ENCODE measurements at places on chromosomes 12 and 14.

GRCh38 chr14:67579040-67579439 lies 21.0 kb downstream of the PIGH start:
- no peak for DNase-seq

- no peak for DNase-seq
Observed at GRCh38 chr12:38159591-38160317, 156.8 kb upstream of the ALG10B start.

GRCh38 chr12:9372202-9372601 lies 164.0 kb upstream of the PZP start:
- DNase-seq, result no peak

DNA sequence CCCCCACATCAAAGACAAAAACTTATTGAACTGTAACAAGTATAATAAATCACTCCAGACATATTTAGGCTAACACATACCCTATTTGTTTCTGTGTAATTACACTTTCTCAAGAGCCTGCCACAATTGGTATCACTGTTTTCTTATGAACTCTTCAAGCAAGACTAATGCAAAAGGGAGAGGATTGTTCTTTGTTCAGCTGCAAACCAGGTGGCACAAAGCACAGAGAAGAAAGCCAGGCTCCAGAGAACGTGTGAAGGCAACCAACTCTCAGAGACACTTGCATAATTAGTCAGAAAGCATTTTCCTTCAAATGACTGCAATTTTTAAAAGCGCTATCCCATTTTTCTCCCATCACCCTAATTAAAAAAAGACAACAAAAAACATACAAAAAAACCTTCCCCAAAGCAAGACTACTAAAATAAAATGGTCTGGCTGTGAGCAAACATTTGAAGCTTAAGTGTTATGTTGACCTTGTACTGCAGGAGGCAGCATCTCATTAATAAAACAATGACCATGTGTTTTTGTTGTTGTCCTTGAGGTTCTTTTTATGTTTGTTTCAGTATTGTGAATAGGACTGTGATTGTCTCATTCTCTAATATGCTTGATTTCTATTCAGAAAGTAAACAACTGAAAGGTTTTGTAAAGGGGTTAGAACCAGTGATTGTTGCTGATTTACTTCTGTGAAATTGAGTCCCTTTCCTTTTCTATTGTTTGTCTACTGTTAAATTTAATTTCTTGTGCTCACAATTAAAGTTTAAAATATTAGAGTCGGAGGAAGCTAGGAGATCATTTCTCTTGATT lies 452.7 kb upstream of the PDE3A start:
- DNase-seq, result no peak

- DNase-seq, result no peak
Observed at GRCh38 chr12:80655751-80656150, 51.7 kb upstream of the MYF6 start.

GRCh38 chr12:32201976-32202375 lies 95.3 kb downstream of the BICD1 start:
- no peak for DNase-seq

- DNase-seq, result no peak
Observed at GRCh38 chr14:68981539-68981976, 2.5 kb upstream of the ACTN1 start.

GRCh38 chr14:94904636-94905035 lies 134.7 kb upstream of the GSC start:
- no peak for DNase-seq

GRCh38 chr12:105020241-105020962 lies 34.3 kb downstream of the NOPCHAP1 start:
- no peak for DNase-seq

- DNase-seq, result no peak
Observed at GRCh38 chr14:101973356-101973755, 9.0 kb downstream of the DYNC1H1 start.

- DNase-seq, result no peak
Observed at GRCh38 chr14:55458800-55459515, 18.5 kb upstream of the TBPL2 start.

- DNase-seq, result no peak
Observed at GRCh38 chr12:108106599-108106998, 22.5 kb upstream of the WSCD2 start.

- no peak for DNase-seq
Observed at GRCh38 chr14:75141967-75142366, 15.1 kb upstream of the NEK9 start.

GRCh38 chr12:90801776-90802175 lies 153.2 kb downstream of the CCER1 start:
- no peak for DNase-seq

DNA sequence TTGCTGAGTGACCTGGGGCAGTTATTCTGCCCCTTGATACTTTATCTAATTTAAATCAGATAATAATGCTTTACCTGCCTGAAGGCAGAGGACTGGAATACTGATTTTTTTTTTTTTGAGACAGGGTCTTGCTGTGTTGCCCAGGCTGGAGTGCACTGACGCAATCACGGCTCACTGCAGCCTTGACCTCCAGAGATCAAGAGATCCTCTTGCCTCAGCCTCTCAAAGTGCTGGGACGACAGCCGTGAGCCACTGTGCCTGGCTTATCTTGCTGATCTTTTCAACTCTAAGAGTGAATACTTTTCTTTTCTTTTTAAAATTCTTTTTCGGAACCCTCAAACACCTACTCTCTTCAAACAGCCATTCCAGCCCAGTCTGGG lies 699 bp upstream of the B4GALNT3 start:
- DNase-seq, result no peak

DNA sequence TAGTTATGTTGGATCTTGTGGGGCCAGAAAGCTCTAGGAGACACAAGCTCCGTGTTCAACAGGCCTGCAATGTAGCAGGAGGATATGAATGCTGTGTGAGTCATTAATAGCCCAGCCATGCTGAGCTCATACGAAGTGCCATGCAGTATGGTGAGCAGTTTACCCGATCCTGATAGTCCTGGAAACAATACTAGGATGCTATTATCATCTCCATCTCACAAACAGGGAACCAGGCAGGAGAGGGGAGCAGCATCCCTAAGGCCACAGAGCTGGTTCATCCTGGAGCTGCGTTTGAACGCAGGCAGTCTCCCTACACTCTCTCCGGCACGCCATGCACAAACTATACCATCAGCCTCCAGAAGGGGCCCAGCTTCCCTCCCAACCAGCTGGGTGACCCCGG lies 20.5 kb downstream of the TTC7B start:
- DNase-seq, result no peak

DNA sequence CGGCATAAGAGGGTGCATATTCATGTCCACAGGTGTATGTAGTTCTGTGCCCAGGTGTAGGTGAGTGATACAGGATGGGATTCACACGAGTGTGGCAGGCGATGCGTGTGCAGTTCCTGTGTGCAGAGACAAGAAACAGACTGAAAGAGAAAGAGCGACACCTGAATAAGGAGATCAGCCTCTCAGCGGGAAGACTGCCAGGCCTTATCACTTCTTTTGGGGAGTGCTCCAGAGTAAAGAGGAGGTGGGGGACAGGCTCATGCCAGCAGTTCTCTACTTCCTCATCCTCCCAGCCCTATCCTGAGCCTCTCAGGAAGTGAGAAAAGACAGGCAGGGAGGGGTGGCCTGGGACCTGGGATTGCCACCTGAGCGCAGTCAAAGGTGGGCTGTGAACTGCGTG lies 2.8 kb downstream of the PSMB11 start:
- no peak for DNase-seq

- no peak for DNase-seq
Observed at GRCh38 chr12:20411345-20411744, 43.0 kb downstream of the PDE3A start.

- DNase-seq, result no peak
Observed at GRCh38 chr14:61332658-61333029, 11.3 kb downstream of the PRKCH start.

DNA sequence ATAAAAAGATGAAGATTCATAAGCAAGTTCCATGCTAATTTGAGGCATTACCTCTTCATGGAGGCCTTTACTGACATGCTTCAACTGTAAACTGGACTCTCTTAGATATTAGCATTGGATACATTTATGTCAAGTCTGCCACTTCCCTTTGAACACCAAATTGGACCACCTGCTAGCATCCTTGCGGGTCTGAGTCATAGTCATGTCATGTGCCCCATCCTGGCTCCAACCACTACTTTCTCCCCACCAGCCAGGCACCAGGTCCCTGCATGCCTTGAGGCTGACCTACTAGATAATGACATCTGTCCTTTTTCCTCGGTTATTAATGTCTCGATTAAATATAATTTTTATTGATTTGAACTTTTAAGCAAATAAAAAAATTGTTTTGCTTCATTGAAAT lies 32.9 kb upstream of the EEA1 start:
- no peak for DNase-seq

- no peak for DNase-seq
Observed at GRCh38 chr12:112018571-112019237, 5.5 kb downstream of the ERP29 start.

- DNase-seq, result no peak
Observed at GRCh38 chr12:124380796-124381455, 86.0 kb downstream of the RFLNA start.

DNA sequence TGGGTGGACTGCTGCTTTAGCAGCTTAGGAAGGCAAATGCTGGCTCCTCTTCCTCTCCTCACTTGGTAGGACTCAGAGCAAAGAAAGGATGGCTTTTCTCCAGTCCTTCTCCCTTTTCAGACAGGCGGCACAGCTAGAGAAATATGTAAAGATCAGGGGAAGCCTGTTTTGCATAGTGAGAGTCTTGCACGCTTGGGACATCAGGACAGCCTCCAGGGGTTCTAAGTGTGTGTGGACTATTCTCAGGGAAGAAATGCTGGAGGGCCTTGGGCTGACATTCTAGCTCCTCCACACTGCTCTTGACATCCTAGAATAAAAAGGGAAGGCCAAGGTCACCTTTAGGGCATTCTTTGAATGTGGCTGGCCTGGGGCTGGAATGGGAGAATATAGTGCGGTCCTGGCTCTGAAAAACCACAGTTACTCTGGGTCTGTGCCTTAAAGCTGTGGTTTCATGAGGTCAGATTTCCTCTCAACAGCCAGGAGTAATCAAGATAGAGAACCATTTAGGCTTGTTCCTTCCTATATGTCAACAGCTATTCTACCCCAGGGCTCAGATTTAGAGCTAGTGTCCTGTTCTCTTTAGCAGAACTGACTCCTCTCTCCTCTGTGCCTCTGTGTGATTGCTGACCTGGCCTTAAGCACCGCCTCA lies 24.3 kb downstream of the CMA1 start:
- DNase-seq, result no peak

DNA sequence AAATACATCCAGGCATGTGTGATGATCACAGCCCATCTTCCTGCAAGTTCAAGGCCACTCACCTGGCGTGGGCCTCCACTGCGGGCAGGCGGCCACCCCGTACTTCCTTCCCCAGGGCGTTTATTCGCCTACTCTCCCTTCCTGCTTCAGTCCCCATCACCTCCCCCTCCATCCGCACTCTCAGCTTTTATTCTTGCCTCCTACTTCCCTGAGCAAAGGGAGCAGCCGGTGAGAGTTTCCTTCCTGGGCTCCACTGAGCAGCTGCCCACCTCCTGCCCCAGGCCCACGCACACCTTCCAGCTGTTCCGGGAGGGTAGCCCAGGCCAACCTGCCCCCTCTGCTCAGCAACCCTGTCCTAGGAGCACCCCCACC lies 4.1 kb downstream of the CYP46A1 start:
- no peak for DNase-seq

- DNase-seq, result no peak
Observed at GRCh38 chr12:510071-510825, 50.5 kb downstream of the B4GALNT3 start.

GRCh38 chr12:53836119-53836655 lies 84.4 kb upstream of the CISTR start:
- no peak for DNase-seq

- no peak for DNase-seq
Observed at GRCh38 chr14:28966416-28967233, 200.0 kb downstream of the FOXG1 start.

- DNase-seq, result no peak
Observed at GRCh38 chr12:124024263-124024678, 51.3 kb downstream of the ZNF664 start.

- DNase-seq, result no peak
Observed at GRCh38 chr12:123743002-123743401, 19.1 kb upstream of the DNAH10 start.

DNA sequence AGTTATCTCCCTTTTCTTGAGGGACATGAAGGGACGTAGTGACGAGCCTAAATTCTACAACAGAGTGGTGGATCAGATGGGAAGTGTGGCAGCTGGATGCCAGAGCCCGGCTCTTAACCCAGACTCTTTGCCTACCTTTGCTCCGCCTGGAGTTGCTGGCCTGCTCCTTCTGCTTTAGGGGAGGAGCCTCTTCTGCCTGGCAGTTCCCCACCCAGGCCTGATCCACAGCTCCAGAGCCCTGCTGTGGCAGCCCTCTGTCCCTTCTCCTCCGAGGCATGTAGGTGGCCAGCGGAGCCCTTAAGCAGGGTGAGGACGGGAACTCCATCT lies 2.3 kb upstream of the PRPH start:
- no peak for DNase-seq

DNA sequence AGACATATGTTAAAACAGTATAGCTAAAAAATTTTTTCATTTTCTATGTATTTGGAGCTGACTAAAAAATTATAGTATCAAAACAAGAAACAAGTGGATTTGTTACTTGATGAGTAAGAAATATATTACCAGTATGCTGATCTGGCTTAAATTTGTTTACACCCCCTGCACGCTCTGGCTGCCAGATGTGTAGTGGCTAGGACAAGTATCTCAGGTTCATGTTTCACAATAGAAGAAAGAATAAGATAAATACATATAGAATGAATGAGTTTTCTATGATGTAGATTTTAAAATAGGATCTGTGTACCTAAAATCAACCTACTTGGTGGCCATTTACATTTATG lies 13.1 kb downstream of the NAA30 start:
- no peak for DNase-seq

DNA sequence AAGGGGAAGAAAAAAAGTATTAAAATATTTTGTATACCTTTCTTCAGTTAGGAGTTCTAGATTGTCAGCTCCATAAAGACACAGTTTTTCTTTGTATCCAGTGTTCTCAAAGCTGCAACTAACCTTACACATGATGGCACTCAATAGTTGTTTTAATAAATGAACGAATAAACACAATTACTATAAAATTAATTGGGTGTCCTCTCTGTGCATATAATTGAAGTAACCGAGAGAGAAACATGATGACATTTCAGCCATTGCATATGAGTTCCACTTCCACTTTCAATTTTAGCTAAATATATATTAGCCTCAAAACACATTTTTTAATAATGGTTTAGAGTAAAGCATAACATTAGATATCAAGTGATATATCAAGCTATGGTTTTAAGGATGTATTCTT lies 671.2 kb downstream of the LRFN5 start:
- DNase-seq, result no peak

- no peak for DNase-seq
Observed at GRCh38 chr12:42871816-42872215, 282.3 kb upstream of the PRICKLE1 start.

DNA sequence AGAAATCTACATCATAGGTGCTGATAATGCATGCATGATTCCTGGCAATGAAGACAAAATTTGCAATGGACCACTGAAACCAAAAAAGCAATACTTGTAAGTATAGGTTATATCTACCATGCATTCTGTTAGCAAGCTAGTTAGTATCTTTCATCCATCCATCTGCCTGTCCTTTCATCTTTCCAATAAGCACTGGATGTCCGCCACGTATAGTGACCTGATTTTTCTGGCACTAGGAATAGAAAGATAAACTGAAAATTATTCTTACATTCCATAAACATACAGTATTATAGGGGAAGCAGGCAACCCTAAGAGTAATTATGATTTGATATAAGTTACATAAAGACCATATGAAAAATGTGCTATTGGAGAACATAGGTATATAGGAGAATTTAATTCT lies 87.2 kb upstream of the MYF6 start:
- DNase-seq, result no peak

All from activated CD4-positive, alpha-beta T cell treated with anti-CD3 and anti-CD28 coated beads for 1 hour (primary cell).